ENCODE measurements at places on chromosomes 16 and 17.

DNA sequence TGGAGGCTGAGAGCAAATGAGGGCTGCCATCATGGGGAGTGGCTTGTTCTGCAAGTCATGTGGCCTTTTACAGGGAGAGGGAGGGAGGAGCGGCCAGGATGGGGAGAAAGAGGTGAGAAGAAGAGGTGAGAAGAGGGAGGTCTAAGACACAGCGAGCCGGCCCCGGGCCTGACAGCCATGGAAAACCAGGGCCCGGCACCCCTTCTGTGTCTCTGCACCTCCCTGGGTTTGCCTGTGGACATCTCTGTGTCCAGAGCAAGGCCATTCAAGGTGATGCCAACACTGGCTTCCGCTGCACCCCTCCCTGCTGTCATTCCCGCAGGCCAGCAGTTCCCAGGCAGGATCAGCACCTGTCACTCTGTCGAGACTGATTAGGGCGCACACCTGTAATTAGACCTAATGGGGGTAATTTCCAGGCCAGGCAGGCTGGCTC is 75.6 kb downstream of the MGAT5B start:
- DNase-seq, result no peak

DNA sequence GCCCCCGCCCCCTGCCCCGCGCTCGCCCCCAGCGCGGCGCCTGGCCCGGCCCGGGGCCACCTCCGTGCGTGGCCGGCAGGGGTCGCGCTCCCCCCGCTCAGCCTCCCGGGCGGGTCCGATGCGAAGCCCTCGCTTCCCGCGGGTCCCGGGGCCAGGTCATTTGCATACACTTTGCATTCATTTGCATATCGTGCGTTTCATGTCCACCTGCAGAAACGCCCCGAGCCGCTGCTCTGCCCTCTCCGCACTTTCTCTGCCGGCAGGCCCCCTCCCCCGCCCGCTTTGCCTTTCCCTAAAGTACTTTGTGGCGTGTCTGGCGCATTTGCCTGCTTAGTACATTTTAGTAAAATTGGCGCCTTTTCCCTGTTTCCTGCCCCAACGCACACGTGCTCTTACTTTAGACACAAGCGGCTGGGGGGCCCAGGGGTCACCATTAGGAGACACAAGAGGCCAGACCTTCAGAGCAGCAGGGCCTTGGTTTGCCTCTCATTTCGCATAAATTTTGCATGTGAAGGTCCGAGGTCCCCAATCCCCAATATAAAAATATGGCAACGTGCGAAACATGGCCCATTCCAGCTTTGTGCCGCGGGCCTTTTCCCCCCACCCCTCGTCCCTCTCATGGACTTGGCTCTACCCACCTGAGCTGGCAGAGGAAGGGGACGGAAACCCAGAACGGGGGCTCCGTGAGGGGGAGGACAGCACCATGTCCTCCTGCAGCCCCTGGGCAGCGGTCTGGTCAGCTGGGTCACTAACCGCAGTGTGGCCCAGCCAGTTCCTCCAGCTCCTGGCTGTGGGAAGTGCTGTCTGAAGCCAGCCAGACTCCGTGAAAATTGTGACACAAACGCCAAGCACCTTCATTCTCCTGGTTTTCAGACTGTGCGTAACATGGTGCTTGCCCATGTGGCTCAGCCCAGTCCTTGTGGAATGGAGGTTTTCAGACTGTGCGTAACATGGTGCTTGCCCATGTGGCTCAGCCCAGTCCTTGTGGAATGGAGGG is 34.8 kb downstream of the CBFA2T3 start:
- no peak for DNase-seq

DNA sequence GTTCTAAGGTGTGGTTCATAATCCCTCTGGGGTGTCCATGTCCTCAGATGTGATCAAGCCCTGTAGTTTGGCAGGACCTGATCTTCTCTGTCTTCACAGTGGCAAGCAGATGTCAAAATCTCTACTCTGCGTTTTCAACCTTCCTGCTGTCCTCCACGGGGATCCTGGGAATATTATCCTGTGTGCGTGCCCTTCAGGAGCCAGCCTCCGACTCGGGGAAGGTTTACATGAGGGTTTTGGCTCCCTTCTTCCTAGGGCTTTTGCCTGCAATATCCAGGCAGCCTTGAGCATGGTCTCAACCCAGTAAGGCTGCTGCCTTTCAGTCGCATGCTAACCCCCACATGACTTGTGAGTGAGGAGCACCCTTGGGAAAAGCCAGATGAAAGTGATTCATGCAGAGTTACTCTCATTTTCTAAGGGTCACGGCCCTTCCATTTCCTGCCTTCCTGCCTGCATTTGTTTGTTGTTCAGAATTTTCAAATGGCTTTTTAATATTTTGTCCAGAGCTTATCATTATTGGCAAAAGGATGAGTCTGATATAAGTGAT is 202.2 kb upstream of the CHMP6 start:
- no peak for DNase-seq

GRCh38 chr17:3511852-3512504 is 36.2 kb downstream of the ASPA start:
- no peak for DNase-seq

DNA sequence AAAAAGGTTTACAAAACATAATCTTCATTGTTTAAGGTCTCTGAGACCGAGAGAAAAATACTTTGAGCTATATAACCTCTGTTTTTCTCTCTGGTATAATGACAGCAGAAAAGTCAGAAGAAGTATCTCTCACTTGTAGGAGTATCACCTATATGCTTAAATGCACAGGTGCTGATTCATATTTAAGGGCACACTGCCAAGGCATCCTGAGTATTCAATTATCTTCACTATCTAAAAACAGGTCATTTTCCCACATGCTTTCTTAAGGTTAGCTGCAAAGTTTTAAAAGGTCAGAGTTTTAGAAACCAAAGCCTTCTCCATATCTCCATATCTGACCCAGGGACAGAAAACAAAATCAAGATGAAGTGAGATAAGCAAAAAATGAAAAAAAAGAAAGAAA is 99.3 kb upstream of the C17orf78 start:
- no peak for DNase-seq

DNA sequence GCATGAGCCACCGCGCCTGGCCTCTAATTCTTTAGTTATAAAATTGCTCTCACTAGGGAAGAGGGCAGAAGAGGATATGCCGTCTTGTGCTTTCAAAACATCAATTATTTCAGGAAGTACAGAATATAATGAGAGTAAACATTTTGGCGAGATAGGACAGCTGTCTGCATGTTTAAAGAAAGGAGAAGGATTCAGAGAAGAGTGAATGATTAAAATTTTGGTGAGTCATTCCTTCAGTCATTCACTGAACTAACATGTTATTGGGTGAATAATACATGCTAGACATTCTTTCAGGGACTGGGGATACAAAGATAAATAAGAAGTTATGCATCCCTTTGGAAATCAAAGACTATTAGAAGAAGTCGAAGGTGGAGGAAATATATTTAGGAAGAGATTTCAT is 590.3 kb upstream of the GOT2 start:
- DNase-seq, result no peak

DNA sequence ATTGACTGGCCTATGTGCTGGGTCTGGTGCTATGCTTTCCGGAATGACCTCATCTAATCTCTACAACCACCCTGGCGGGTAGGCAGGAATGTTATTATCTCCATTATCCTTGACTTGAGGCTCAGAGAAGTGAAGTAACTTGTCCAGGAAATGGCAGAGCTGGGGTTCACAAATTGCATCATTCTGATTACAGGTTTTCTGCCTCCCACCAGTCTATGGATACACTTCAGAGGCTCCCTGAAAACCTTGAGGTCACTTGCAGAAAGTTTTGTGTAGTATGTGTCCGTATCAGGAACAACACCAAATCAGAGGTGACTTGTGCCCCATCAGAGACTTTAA is 19.1 kb downstream of the NOD2 start:
- no peak for DNase-seq

- DNase-seq, result no peak
Observed at GRCh38 chr16:9098377-9099090, 7.1 kb downstream of the HAPSTR1 start.

DNA sequence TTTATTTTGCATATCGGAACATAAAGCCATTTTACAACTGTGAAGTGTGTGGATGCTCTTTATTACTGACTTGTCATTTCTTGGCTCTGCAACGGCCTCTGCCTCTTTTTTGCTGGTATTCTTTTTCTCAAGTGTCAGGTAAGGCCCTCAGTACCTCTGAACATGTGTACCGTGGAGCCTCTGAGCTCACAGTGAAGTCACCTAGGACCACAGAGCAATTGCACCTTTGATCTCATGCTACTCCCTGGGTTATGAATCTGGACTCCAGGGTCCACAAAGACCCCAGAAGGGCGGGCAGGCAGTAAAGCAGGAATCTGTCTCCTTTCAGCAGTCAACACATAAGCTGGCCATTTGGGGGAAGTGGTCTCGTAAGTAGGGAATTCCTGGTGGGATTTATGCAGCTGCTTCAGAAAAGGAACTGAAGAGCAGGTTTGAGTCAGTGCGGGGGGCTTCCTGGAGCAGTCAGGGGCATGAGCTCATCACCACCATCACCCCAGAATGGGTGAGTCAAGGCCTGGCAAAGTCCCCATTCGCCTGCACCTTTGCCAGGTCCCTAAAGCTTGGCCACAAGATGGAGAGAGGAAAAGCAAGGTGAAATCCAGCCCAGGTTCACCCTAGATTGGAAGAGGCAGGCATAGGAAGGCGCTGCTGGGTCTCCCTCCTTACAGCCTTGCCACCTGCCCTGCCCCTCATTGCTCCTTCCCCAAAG is 33.0 kb downstream of the TBX4 start:
- DNase-seq, result no peak

GRCh38 chr17:68125111-68125870 is 89.8 kb downstream of the KPNA2 start:
- DNase-seq, result no peak

DNA sequence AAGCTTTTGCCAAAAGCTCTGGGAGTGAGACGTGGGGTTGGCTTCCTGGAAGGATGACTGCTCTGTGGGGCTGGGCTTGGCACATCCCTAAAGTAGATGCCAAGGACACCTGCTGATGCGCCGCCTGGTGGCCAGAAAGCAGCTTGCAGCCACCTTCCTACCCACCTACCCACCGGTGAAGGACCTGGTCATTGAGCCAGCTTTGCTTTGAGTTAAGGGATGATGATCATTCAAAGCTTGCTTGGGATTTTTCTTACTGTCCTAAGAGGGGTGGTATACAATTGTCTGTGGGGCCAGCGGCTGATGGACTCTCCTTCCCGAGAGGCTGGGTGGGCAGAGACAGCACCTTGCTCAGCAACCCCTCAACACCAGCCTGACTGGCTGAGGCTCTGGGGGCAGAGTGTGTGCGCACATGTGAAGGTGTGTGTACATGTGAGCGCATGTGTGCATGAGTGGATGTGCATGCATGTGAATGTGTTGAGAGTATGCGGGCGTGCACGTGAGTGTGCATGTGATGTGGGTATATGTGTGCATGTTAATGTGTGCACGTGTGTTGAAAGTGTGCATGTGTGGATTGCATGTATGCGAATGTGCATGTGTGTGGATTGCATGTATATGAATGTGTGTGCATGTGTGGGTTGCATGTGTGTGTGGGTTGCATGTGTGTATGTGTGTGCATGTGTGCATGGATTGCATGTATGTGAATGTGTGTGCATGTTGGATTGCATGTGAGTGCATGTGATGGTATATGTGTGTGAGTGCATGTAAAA is 18.6 kb downstream of the C1QTNF1 start:
- DNase-seq, result peak; percentile 45

DNA sequence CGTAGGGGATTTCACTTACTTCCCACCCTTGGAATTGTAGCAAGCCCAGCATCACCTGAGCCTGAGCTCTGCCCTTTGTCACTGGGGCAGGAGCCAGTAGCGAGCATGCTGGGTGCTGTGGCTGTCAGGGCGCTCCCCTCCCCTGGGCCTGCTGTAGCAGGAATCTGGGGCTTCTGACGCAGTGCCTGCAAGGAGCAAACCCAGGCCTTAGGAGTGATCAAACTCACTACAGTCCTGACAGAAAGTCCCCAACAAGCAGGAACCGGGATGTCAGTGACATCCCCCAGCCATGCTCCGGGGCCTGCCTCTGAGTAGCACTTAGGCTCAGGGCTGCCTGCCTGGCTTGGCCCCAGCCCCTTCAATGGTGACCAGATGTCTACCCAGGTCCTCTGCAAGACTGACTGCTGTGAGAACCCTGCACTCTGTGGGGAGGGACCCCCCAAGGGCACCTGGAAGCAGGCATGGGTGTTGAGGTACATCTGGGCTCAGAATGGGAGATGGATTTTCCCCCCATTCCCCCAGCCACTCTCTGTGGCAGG is 23.5 kb downstream of the PLD6 start:
- DNase-seq, result no peak

DNA sequence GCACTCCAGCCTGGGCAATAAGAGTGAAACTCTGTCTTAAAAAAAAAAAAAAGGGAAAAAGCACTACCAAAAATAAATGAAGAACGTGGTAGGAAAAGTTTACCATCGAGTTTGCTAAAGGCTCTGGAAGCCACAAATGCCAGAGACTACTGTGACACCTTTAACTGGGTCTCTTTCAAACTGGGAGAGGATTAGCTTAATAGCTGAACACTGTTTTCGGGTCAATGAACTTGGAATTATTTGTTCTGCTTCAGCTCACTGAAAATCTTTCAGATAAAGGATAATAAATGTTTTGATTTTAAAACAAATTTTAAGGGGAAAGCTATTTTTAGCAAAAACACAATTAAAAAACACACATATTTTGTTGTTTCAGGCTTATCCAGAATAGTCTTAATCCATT is 1.4 kb downstream of the RETREG3 start:
- no peak for DNase-seq

DNA sequence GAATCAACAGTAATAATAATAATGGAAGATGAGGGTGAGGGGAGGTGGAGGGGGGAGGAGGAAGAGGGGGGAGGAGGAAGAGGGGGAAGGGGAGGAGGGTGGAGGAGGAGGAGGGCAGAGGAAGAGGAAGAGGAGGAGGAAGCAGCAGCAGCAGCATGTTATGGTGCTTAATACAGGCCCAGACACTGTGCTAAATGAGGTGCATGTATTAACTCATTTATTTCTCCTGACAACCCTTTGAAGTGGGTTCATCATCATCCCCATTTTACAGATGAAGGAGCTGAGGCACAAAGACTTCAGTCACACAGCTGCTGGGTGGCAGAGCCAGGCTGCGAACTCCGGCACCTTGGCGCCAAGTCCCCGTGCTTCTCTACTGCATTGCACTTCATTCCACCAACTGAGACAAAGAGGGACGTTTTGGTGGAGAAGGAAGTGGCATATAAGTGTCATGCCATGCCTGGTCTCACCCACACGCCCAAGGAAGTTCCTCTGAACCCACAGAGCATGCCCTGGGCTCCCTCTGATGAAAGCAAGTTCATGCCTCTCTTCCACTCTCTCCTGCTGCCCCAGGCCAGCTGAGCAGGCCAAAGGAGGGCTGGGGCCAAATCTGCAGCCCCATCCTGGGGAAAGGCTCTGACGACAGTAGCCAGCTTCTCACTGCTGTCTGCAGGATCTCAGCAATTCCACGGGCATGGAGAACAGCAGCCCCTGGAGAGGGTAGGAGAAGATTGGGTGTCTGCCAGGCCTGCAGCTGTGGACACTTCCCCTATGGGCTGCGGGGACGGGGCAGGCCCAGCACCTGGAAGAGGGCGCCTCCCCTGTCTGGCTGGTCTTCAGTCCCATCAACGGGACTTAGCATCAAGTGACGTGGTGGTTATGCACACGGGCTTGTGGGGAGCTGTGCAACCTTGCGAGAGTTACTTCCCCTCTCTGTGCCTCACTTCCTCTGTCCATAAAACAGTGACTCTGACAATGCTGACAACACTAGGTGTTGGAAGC is 21.8 kb downstream of the XYLT1 start:
- no peak for DNase-seq

All from activated CD8-positive, alpha-beta memory T cell treated with anti-CD3 and anti-CD28 coated beads for 4 hours (primary cell).